ENCODE measurements at places on chromosomes 16 and 17.

DNA sequence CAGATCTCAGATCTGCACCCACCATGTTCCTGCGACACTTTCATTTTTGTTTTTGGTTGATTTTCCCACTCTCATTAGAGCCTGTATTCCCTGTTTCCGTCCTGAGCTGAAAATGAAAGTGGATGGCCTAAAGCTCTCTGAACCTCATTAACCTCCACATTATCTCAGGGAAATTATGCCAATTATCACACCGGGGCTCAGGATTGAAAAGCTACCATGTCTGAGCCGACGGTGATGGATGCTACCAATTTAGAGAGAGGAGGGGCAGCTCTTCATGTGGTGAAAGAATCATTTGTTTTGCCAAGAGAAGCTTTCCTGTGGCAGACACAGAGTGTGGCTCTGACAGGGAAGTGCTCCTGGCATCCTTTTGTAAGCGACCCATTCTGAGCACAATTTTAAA, 410.4 kb upstream of the CDH11 start:
- no peak for DNase-seq

DNA sequence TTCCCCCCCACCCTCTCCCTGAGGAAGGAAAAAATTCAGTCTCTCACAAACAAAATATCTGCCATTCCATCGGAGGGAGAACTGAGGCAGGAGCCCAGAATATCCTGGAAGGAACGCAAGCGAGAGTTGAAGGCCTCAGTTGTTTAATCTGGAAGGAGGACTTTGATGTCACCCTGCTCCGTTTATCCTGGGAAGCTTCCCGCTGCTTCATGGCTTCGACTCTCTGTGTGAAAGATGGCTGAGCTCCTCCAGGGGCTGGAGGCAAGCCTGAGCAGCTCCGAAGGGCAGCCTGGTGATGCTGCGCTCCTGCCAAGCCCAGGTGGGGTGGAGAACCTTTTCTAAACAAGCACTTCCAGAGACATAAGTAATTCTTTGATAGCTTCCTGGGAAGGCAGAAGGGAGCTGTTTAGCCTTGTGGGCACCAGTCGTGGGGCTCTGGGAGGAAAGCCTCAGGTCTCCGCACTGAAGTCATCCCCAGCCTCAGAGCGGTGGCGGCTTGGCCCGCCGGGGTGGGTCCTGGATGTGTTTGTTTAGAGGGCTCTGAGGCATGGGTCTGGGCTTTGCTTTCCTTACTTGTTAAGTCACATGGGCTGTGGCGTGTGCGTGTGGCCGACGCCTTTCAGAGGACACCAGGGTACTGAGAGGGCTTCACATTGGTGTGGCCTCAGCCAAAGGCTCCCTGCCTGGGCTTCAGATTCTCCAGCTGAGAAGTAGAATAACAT, 7.9 kb downstream of the NKD1 start:
- no peak for DNase-seq

DNA sequence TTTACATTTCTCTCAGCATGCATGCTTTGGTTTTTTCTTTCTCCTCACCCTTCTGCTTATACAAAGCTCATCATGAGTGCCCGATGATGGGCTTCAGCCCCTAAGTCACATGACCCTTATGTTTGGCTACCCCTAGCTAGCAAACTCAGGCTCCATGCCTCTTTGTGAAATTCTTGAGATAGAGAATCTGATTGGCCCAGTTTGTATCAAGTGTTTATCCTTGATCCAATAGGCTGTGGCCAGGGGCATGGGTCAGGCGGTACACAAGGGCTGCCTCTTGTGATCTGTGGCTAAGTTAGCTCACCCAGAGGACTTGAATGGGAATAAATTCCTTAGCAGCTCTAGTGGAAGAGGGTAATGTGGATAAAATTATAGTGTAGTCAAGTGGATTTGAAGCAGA, 11.5 kb upstream of the TOX3 start:
- DNase-seq = no peak

DNA sequence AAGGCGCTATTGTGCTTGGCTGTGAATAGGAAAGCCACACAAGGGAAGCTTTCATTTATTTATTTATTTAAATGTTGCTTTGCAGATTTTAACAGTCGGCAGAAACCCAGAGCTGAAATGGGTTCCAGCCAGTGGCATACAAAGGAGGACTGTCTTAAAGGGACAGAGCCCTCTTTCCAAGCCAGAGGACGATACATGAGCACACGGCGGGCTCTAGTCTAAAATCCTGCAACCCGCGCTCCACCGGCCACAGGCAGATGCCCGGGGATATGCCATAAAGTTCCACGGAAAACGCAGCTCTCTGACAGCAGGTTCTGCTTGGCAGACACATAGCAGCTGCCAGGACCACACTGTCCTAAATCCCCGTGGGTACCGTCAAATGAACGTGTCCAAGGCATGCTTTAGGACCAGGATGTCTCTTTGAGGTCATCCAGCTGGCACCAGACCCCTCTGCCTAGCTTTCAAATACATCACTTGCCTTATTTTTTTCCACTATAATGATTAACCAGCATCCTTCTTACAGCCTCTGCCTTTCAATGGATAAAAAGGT, 64.6 kb downstream of the CYTH1 start:
- DNase-seq = peak; percentile 76

- no peak for DNase-seq
These were observed 15.2 kb downstream of the ARHGAP17 start for GRCh38 chr16:24999856-25000461.

GRCh38 chr16:19168371-19169081, 486 bp downstream of the SYT17 start:
- DNase-seq = no peak

GRCh38 chr16:50252082-50252611, 14.2 kb upstream of the ADCY7 start:
- no peak for DNase-seq

GRCh38 chr17:47301831-47302230, 21.9 kb upstream of the EFCAB13 start:
- no peak for DNase-seq

- no peak for DNase-seq
These were observed 424.1 kb downstream of the CA10 start for GRCh38 chr17:51734462-51734861.

GRCh38 chr17:37300683-37301082, 75.1 kb upstream of the C17orf78 start:
- no peak for DNase-seq

All from cerebellar nuclear complex (tissue), 1 donor.